ENCODE measurements at places on chromosomes 12 and 14.

DNA sequence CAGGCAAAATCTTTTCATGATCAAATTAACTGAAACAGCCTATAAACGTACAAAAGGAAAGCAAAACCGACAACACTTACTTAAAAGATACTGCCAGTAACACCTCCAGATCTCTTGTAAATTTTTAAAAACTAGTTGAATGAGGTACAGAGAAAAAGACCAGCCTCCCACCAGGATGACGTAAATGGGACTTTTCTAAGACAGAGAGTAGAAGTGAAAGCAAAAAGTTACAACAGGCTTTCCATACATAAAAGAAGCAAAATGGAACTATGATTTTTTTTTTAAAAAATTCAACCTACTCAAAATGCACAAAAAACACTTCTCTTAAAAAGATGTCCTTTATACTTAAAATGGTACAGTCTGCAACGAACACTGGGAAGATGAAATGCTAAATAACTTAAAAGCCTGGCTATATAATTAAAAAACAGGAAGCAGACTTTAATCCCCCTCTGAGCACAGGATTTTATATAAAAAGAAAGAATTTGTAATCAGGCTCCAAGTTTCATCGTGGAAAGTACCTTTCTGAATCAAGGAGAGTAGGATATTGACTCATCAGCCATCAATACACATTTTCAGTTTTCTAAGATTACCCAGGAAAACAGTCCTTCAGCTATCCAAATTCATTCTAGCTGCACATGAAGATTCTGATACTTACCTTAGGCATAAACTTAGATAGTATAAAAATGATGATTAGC is 14.2 kb upstream of the MYO1A start:
- no peak for DNase-seq

DNA sequence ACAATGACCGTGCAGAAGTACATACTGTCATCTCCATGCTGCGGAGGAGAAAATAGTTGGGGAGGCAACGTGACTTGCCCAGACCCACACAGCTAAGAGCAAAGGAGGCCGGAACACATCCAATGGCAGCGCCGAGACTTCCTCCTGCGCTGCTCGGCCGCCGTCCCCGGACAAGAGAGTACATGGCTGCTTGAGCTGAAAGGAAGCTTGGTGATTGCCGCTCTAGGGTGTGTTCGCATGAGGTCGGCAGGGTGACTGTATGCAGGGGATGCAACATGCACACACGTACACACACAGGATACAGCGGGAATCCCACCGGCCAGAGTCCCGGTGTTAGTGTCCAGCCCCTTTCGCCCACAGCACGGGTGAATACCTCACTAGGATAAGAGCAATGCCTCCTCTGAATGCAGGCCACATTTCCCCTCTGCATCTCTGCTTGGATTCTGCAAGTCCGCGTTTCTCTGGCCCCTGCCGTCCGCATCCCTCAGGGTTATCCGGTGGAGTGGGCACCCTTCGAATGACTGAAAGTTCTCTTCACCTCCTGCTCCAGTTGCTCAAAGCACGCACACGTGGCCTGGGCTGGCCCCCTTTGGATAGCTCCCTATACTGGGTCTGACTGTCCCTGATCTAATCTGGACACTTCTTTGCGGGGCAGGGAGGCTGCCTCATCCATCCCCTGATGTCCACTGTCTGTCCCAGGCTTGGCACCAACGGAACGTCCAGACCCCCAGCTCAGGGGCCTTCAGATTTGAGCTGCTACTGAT is 78.8 kb downstream of the GSC start:
- DNase-seq, result no peak

- DNase-seq, result no peak
These were observed 214.6 kb downstream of the C12orf50 start for GRCh38 chr12:87814625-87815024.

GRCh38 chr14:101776344-101776743 is 14.8 kb downstream of the PPP2R5C start:
- no peak for DNase-seq

- no peak for DNase-seq
These were observed 2.7 kb downstream of the SERPINA11 start for GRCh38 chr14:94449930-94450329.

GRCh38 chr14:25090716-25091454 is 40.9 kb upstream of the STXBP6 start:
- no peak for DNase-seq

- DNase-seq, result no peak
These were observed 735.4 kb upstream of the TMEM132C start for GRCh38 chr12:127531542-127531941.

DNA sequence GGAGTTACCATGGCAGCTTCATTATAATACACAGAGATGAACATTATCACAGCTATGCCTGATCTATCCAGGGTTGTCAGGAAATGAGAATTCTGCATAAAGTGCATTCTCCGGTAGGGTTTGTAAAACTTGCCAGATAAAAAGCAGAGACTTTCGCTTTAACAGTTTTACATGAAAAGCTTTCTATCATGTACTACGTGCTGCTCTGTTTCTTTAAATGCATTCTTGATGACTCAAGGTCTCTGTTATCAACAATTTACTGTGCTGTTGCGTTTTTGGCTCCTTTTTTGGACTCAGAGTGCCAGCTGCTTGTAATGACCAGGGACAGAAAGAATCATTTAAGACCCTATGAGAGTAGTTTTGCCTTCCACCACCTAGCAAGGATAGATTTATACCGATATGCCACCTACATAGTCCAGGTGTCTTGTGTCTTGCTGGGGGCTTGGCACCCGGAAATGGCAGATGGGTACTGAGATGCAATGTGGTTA is 371.2 kb downstream of the BTG1 start:
- DNase-seq, result no peak

DNA sequence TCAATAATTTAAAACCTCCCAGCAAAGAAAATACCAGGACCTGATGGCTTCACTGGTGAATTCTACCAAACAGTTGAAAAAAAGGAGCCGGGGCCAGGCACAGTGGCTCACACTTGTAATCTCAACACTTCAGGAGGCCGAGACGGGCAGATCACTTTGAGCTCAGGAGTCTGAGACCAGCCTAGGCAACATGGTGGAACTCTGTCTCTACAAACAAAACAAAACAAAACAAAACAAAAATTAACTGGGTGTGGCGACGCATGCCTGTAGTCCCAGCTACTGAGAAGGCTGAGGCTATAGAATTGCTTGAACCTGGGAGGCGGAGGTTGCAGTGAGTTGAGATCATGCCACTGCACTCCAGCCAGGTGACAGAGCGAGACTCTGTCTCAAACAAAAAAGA is 13.7 kb upstream of the TROAP start:
- DNase-seq, result no peak

DNA sequence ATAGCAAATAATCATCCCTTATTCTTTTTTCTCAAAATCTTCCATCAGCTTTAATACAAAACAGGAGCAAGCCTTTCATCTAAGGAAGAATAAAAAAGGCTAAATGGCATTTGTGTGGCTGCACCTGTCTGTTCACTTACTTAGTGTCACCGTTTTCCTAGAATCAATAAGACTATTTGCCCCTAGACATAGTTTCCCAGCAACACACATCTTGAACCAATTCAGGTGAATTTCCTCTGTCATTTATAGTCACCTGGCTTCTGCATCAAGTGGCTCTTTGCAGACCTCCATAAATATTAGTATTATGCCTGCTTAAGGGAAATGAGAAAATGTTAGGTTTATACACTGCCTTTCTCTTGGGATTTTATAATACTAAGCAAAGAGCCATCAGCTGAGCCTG is 17.4 kb upstream of the GCH1 start:
- DNase-seq, result no peak

DNA sequence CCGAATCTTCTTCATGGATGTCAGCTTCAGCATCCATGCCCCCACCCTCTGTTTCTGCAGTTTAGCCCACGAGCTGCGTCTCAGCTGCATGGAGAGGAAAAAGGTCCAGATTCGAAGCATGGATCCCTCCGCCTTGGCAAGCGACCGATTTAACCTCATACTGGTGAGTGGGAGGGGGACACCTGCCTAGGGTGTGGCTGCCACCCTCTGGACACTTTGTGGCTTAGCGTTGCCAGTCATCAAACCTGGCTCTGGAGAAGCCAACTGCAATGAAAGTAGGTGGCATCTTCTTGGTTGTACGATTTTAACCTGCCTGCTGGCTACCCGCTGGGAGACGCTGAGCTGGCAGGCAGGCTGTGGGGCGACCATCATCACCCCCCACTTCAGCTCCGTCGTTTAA is 16.7 kb downstream of the DCAF4 start:
- no peak for DNase-seq

GRCh38 chr12:76186131-76186906 is 101.8 kb upstream of the NAP1L1 start:
- DNase-seq, result no peak

- no peak for DNase-seq
These were observed 12.5 kb downstream of the PACS2 start for GRCh38 chr14:105326891-105327694.

- DNase-seq, result no peak
These were observed 27.8 kb downstream of the TOGARAM1 start for GRCh38 chr14:44989497-44990440.

- DNase-seq, result no peak
These were observed 7.8 kb downstream of the CTDSP2 start for GRCh38 chr12:57838594-57839302.

GRCh38 chr14:58638231-58639197 is 752 bp downstream of the DACT1 start:
- DNase-seq, result no peak

- DNase-seq, result no peak
These were observed 81.1 kb downstream of the NKX2-1 start for GRCh38 chr14:36438883-36439282.

GRCh38 chr12:123242116-123242904 is 9.1 kb downstream of the MTRFR start:
- DNase-seq, result no peak

- no peak for DNase-seq
These were observed 79.5 kb downstream of the GALNT9 start for GRCh38 chr12:132249689-132250478.

- no peak for DNase-seq
These were observed 70.3 kb downstream of the COX16 start for GRCh38 chr14:70289138-70289537.

DNA sequence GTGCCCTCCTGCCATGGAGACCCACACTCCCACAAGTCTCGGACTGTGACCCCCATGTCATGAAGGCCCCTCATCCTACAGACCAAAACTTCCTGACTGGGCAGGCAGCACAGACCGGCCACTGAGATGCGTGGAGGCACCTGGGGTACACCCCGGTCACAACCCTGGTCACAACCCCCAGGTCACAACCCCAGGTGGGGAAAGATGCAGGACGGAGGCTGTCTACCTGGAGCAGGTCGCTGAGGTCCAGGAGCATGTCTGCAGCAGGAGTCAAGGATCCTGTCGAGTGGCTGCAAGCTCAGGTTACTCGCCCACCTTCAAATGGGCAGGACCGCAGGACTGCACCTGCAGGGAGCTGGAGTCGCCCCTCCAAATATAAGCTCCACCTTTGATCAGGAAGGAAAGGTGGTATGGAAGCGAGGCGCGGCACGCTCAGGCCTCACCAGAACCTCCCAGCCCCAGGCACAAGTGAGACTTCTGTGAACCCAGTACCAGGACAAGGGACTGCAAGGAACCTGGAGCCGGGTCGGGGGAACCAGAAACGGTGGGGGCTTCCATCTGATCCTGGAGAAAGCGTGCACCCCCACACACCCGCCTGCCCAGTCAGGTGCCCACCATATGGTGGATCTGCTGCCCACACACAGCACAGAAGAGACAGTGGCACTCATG is 8.1 kb downstream of the BTBD6 start:
- no peak for DNase-seq

GRCh38 chr12:55972042-55972441 is 1.8 kb upstream of the RAB5B start:
- DNase-seq, result no peak

GRCh38 chr12:68425998-68426397 is 93.8 kb upstream of the MDM1 start:
- no peak for DNase-seq

DNA sequence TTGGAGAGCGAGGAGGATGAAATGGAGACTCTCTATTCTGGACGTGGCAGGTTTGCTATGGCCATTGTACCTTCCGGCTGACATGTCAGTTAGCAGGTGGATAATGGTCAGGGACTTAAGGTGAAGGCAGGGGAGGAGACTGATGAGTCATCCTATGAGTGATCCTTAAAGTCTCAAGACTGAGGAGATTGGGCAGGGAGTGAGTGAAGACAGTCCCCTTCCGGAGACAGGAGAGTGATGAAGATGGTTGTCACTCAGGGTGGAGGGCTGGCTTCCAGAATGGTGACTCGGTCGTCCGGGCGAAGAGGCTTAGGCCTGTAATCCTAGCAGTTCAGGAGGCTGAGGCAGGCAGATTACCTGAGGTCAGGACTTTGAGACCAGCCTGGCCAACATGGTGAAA is 49.8 kb upstream of the CCDC63 start:
- no peak for DNase-seq

DNA sequence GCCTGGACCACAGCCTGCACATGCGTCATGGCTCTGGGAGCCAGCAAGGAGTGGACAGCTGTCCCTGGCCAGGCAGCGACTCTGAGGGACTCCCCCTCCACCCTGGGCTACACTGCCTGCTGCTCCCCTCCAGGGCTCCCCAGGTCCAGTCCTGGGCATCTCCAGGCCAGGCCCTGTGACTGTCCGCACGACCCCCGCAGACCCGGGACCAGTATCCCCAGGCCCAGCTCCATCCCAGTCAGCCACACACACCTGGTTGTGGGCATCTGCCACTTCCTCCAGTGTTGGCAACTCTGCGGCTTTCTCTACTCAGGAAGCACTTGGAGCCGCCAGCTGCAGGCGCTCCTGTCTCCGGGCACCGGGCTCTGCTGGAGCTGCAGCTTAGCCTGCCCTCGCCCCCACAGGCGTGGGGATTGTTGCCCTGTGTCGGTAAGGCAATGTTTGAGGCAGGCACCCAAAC is 2.4 kb downstream of the ULK1 start:
- DNase-seq, result no peak

- DNase-seq, result no peak
These were observed 84.6 kb downstream of the SLC38A6 start for GRCh38 chr14:61065656-61066055.

DNA sequence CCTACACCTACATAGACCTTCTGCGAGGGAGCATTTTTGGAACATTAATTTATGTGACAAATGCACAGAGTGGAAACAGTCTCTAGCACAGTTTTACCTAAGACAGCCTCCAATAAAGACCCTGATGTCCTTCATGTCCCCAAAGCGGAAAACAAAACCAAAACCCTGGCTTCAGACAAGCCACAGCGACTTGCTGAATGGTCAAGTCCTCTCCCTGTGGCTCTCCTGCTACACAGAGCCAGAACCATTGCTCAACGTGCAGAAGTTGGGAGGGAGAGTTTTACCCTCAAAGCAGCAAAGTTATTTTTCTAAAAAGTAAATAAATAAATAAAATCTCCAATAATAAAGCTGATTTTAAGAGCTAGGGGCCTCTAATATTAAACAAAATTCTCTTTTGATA is 135.0 kb upstream of the TMEM132C start:
- DNase-seq, result no peak

Measured in stimulated activated CD8-positive, alpha-beta memory T cell treated with anti-CD3 and anti-CD28 coated beads, Interleukin-7, amount 100 ng/mL, for 1 hour (primary cell).